CD4-positive, alpha-beta T cell treated with Interleukin-15 for 1 hour (primary cell): ENCODE measurements at places on chromosomes 2 and 18.

GRCh38 chr2:44098891-44099290, 69.8 kb upstream of the PPM1B start:
- DNase-seq: no peak

GRCh38 chr2:240095556-240096523, 40.3 kb downstream of the COPS9 start:
- DNase-seq: no peak

- DNase-seq: no peak
These were observed 17.3 kb upstream of the B3GNT7 start for GRCh38 chr2:231378026-231378722.

DNA sequence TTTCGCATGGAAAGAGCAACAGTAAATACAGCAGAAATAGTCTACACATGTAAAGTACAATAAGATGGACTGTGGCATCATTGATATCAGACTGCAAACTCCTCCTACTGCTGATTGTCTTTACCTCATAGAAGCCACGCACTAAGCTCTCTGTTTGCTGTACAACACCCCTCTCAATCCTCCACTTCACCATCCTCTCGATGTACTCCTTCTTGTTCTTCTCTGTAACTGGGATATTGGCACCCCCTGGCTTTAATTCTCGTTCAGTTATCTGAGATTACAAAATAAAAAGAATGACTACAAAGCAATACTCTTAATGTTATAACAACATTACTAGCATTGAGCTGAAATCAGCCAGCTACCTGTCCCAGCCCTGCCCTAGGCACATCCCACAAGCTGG, 49.3 kb upstream of the STK17B start:
- DNase-seq: peak; percentile 36

DNA sequence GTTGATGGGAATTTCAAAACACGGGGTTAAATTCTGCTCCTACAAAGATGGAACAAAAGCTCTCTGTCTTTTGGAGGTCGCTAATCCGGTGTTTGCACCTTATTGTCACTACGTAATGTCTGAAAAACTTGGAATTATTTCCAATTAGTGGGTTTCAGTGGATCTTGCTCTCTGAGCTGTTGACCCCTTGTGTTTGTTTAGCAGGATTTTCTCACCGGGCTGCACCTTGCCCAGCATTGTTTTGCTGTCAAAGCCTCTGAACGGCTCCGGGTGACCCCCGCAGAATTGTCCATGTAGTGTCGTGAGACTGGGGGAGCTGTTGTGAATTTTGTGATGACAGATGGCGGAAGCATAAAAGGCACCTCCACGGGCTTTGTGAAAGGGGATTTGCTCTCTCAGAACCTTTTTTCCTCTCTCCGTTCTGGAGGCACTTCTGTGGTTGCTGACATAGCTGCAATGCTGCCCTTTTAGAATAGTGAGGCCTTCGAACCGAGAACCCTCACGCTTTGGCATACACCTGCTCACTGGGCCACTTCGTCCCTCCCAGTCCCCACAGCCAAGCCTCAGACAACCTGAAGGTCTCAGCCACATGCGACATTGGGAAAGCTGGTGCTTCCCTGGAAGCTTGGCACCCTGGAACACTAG, 129.4 kb downstream of the ACOXL start:
- DNase-seq: no peak

DNA sequence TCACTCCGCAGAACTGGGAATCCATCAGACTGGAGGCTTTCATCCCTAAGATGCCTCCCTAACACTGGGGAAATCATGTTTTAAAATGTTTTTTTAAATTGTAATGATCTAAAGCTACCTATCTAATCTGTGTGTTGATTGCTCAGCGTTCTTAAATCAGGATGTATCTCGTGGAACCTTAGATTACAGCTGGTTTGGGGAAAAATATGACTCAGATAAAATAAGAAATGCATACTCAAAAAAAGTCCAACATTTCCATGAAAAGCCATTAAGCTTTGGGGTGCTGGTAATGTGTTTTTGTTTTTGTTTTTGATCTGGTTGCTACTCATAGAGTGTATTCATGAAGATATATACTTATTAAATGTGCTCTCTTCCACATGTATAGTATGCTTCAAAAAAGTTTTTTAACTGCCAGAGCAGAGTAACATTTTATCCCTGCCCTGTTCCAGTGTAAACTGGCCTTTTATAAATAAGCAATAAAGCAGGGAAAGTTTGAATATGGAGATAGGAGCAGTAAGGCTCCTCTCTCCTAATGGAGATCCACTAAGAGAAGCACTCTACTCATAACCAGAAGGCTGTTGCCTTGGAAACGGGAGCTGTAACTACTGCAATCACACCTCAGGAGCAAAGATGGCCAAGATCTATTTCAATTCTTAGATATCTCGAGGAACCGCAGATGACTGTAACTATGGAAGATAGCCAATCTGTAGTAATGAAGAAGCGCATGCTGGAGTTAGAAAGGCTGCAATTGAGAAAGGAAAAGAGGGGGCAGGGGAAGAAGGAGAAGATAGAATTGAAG, 41.6 kb downstream of the ANKRD44 start:
- no peak for DNase-seq

GRCh38 chr2:120418174-120418787, 72.3 kb downstream of the INHBB start:
- DNase-seq: no peak

DNA sequence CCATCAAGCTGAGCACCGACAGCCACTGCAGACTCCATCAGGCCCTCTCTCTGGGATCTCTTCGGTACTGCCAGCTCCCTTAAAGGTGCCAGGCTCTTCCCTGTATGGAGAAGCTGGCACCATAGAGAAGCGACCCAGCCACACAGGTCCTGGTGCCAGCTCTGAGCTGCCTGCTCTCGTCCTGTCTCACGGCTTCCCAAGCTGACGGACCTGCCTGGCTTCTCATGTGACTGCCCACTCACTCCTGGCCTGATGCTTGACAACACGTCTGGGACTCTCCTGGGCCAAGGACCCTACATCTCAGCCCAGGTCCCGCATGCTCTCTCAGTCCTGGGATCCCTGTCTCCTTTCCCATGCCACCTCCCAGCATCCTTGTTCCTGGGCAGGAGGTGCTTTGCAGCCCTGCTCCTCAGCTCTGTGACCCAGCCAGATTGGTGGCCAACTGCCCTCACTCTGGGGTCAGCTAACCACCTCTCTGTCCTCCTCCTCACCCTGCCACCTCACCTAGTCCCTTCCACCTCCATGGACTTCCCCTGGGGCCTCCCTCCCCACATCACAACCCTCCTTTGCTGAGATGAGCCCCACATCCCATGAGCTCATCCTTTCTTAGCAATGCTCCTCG, 12.5 kb upstream of the ATOH8 start:
- DNase-seq: no peak

GRCh38 chr2:60468382-60469085, 84.9 kb downstream of the BCL11A start:
- no peak for DNase-seq

DNA sequence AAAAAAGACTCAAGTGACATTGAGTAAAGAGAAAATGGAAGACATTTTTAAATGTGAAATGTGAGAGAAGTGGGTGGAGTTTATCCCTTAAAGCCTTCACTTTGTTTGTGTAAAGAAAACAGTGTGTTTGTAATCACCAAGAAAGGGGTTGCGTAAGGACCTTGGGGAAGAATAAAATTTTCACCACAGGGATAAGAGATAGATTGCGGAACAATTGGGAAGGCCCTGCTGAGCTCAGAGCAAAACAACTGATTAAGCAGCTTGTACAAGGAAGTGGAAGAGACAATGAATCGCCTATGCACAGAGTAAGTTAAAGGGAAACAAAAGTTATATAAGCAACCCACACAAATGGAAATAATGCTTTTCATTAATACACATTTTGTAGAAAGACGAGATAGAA, 327.7 kb downstream of the RAD51AP2 start:
- DNase-seq: no peak

GRCh38 chr2:25521665-25522387, 151.6 kb downstream of the DTNB start:
- DNase-seq: no peak

GRCh38 chr2:40317046-40317445, 134.8 kb downstream of the SLC8A1 start:
- no peak for DNase-seq

- no peak for DNase-seq
These were observed 732.7 kb upstream of the FANCL start for GRCh38 chr2:58973811-58974281.

DNA sequence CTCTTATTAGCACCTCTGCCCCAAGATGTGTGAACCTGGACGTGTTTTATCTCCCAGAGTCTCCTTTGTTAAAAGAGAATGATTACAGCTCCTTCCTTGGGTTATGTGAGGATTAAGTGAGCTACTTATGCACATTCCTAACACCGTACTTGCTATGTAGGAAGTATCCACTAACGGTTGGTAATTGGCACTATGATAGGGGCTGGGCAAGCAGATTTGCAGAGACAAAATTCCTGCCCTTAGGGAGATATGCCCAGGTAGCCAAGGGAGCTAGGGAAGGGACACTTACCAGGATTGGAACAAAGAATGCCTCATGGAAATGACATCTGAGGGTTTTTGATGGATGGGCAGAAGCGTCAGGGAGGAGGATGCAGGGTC, 11.5 kb upstream of the ALPK2 start:
- DNase-seq: no peak

DNA sequence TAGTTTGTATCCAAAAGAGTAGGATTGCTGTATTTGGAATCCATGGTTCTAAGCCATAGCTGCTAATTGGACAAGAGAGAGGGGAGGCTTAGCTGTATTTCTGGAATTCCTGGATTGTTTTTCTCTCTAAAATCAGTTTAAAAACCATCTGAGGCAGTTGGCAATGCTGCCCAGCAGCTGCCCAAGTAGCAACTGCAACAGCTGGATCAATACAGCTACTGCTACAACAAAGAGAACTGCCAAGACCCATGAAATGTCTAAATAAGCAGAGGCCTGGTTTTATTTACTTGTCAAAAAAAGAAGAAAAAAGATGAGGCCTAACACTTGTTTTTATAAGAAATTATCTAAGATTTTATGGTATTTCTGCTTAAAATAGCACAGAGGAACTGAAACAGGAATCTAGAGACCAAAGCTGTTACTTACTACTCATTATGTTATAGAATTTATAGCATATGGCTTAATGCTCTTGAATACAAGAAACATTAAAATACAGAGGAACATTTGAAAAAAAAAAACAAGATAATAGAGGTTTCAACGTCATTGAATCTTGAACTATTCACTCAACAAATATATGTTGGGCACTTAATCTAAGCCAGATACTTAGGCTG, 39.1 kb downstream of the TMEFF2 start:
- no peak for DNase-seq

DNA sequence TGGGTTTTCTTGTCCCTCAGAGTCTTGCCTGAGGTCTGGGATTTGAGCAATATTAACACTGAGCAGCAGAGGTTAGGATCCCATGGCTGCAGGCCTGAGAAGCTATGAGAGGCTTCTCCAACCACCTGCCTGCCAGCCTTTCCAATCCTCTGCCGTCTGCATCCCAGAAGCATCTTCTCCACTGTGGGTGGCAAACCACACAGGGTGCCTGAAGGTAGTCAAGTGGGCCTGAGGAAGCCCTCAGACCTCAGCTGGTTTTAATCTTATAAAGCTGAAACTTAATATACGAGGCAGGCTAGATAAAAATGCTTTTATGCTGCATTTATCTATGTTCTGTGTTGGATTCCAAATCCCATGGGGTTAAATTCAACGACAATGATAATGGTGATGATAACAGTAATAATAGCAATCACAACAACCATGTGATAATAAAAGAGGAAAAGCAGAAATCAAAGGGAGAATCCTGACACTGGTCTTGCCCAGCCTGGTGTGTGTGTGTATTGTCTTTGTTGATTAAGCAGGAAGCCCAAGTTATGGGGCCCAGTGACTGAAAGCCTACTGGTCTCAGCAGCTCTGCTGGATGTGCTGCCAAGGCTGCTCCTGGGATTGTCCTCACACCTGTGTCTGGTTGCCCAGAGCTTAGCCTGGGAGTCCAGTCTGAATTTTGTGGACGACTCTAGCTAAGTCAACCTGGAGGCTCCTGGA, 59.7 kb upstream of the LDAH start:
- no peak for DNase-seq

GRCh38 chr18:9022397-9023155, 79.9 kb upstream of the NDUFV2 start:
- no peak for DNase-seq

- peak; percentile 40 for DNase-seq
These were observed 57.7 kb upstream of the MAP4K3 start for GRCh38 chr2:39494784-39495251.

- DNase-seq: no peak
These were observed 85.6 kb downstream of the CD8B2 start for GRCh38 chr2:106572541-106573450.

GRCh38 chr2:222790932-222791331, 69.9 kb upstream of the ACSL3 start:
- no peak for DNase-seq

- DNase-seq: no peak
These were observed 184.7 kb downstream of the CD226 start for GRCh38 chr18:69763002-69763401.

GRCh38 chr18:2406544-2406943, 164.8 kb downstream of the METTL4 start:
- DNase-seq: no peak

DNA sequence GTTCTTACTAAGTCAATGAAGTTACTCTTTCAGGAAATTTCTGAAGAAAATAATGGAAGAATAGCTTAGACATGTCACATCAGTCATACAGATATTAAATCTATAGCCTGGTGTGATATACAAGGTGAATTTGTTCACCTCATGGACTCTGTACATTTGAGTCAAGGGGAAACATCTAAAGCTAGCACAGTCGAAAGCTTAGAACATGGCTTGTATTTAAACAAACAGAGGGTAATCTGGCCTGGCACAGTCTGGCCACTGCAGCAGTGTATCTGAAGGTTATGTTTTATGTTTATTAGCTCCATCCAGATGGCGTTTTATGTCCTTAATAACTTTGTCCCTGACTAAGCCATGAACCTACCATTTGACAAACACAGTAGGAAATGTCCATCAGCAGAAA, 817.3 kb downstream of the SATB2 start:
- DNase-seq: no peak

GRCh38 chr18:26051843-26052242, 38.6 kb downstream of the SS18 start:
- DNase-seq: no peak

- no peak for DNase-seq
These were observed 213.0 kb downstream of the PIEZO2 start for GRCh38 chr18:10936176-10937053.

DNA sequence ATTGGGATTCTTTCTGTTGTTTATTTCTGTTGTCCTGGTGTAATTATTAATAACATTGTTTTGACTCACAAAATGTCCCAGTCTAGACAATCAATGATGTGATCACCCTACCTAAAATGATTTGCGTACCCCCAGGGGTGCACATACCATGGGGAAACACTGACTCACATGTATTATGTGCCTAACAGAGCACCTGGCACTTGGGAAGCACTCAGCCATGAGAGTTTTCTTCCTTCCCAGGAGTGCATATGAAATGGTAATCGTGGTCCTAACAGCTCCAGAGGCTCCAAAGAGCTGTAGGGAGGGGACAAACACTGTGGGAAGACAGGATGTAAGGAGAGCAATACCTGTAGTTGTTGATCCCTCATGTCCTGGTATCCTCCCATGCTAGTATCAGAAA, 187.8 kb upstream of the ERBB4 start:
- no peak for DNase-seq

GRCh38 chr2:26754972-26755670, 9.0 kb upstream of the SLC35F6 start:
- DNase-seq: no peak
